ENCODE measurements at places on chromosomes 7 and 10.

GRCh38 chr7:101021703-101022102, 1.8 kb downstream of the MUC17 start:
- DNase-seq = no peak

GRCh38 chr10:125808047-125808446, 15.0 kb downstream of the UROS start:
- no peak for DNase-seq

DNA sequence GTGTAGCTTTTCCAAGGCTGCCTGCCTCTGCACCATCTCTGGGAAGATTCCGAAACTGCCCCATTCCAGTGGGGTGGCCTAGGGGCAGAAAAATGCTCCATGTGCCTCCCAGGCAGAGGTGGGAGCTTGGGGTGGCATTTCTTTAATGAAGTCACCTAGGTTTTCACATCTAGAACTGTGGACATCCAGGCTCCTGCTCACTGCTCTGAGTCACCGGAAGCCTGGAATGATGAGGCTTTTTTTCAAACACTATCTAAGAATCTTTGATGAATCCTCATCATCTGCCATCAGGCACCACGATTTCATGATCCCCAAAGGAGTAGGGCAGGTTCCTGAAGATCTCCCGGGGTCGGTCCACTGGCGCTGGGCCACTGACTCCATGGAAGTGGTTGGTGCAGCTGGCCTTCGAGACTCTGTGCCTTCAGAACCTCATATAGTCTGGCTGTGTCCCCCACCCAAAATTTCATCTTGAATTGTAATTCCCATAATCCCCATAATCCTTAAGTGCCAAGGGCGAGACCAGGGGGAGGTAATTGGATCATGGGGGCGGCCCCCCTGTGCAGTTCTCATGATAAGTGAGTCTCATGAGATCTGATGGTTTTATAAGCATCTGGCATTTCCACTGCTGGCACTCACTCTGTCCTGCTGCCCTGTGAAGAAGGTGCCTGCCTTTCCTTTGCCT, 37.1 kb downstream of the MTURN start:
- no peak for DNase-seq

GRCh38 chr7:1425292-1426136, 33.8 kb downstream of the MICALL2 start:
- no peak for DNase-seq

DNA sequence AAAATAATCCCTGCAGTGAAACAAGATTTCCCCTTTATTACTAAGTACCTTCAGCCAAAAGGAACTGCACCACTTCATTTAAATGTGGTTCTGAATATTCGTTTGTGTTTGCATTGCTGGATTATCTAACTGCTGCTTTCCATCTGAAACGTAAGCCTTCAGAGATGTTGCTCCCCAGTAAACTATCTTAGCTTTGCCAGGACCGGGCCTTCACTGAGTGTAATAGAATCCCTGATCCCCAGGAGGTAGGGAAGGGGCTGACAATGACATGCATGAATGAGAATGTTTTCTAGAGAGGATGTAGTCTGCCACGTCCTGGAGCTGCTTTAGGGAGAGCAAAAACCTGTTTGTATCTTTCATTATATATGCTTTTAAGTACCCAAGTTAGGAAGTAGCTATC, 19.5 kb upstream of the INSYN2A start:
- DNase-seq = no peak

GRCh38 chr10:77313066-77313750, 324.4 kb downstream of the KCNMA1 start:
- DNase-seq = no peak

GRCh38 chr7:71652510-71652909, 520.6 kb downstream of the GALNT17 start:
- no peak for DNase-seq

GRCh38 chr7:55016061-55016745, 2.6 kb upstream of the EGFR start:
- no peak for DNase-seq

DNA sequence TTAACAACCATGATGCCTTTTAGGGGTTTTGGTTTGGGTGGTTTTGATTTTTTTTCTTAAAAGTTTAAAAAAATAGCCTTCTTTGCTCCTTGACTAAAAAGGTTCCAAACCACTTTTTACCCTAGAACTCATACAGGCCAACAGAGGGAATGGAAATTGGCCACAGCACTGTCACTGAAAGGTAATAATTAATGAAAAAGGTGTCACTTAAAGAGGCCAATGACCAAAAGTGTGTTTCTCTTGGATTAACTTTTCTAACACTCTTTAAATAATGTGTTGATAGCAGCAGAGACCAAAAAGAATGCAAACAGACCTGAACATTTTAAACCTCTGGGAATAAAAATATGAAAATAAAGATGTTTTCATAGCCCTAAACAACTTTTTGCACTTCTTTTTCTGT, 221.1 kb upstream of the TCF7L2 start:
- no peak for DNase-seq

DNA sequence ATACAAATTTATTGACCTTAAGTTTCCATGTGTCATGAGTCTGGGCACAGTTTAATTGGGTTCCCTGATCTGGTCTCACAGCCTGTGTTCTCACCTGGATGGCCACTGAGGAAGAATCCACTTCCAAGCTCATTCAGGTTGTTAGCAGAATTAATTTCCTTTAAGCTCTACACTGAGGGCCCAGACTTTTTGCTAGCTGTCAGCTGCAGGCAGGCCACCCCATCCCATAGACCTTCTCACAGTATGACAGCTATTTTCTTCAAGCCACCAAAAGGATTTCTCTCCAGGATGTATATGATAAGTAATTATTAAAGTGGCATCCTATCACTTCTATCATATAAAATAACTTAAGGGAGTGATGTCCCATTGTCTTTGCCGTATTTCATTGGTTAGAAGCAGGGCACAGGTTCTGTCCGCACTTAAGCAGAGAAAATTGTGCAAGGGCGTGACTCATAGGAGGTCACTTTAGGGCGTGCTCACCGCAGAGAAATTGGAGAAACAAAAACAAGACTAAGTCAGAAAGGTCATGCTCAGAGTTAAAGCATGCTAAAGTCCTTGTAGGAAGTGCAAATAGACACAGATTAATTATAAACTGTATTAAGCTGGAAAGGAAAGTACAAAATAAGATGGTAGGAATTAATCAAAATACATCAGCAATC, 109.9 kb downstream of the AHR start:
- DNase-seq = no peak

DNA sequence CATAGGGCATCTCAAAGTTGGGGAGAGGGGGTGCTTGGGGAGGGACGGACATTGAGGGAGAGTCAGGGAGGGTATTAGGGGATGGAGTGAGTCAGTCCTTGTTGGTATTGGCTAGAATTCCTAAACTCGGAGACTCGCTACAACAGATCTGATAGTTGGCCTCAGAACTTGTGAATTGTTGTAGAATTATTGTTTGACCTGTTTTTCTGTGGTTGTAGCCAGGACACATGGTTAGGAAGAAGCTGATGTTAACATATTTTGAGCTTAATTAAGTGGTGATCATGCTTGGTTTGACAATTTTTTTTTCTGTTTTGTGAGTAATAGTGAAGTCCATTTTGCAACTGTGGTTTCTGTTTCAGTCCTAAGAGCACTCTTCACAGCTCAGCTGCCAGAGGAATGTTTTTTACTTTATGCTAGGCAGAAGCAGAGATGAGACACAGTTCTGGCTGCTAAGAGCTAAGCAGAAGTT, 1190.3 kb upstream of the C7orf33 start:
- no peak for DNase-seq

- no peak for DNase-seq
Measured at GRCh38 chr10:98664329-98665042, 217.8 kb upstream of the HPS1 start.

Measured in iPS DF 6.9 (cell line).